ENCODE measurements at places on chromosomes 7 and 10.

DNA sequence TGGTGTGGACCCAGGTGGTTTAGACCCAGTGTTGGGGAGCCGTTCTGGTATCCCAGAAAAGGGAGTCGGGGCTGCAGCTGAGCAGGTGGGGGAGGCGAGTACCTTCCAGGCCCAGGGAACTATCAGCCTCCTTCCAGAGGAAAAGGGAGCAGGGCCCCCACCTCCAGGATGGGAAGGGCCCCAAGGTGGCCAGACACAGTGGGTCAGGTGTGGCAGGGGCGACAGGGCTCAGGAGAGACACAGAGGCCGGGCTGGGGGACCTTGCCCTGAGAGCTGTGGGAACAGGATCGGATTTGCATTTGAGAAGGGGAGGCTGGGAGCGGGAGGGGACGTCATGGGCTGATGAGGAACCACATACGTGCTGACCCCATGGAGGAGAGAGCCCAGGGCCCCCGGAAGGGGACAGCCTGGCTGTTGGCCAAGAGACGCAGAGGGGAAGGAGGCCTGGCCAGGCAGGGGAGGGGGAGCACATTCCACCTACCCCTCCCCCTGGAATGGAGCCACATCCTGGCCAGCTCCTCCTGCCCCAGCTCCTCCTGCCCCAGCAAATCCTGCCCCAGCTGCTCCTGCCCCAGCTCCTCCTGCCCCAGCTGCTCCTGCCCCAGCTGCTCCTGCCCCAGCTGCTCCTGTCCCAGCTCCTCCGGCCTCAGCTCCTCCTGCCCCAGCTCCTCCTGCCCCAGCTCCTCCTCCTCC, 9.7 kb upstream of the TTYH3 start:
- no peak for DNase-seq

DNA sequence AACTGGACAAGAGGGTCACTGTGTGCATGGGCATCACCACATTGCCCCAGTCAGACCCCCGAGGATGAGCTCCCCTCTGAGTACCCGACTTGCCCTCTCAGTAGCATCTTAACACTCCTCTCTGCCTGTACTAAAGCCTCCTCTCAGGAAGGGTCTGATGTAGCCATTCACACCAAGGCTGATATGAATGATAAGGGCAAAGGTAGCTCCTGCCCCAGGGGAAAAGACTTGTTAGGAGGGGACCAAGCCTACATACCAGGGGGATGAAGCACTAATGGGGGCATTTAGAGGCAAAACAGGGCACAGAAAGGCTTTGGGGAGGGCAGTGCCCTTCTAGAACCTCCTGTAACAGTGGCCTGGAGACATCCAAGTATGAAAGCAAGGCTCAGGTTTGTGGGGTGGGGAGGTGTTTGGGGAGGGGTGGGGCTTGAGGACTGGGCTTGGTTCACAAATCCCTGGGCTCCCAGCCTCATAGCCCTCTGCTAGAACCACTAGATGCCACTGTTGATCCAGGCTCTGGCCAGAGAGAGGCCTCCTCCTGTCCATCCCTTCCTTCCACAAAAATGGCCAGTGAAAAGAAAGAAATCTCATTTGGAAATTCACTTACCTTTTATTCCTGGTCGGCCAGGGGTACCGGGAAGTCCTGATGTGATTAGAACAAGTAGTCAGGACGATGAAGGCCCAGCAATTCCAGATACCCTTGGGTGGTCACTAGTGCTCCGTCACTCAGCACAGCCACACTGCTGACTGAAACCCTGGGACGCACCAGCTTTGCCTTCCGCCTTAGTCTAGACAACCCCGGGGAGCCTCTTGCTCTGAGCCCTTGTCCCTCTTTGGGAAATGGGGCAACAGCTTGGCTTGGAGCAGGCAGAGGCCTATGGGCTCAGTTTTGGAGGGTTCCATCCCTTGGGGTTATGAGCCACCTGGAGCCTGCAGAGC, 40.3 kb downstream of the COL17A1 start:
- DNase-seq = no peak

GRCh38 chr10:11154849-11155498, 137.3 kb downstream of the CELF2 start:
- no peak for DNase-seq

- DNase-seq = no peak
These were observed 52.7 kb downstream of the DIP2C start for GRCh38 chr10:636769-637168.

DNA sequence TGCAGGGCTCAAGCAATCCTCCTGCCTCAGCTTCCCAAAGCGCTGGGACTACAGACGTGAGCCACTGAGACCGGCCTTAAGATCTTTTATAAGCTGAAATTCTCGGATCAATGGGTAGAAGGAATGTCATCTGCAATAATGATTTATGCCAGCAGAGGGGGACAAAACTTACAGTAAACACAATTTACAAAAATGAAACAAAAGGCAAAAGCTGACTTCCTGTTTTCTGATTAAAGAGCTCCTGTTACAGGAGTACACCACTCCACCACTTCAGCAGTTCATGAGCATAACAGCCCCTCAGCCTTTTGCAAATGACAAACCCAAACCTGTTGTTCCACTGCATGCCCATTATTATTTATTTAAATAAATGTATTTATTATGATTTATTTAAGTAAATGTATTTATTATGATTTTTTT, 88.5 kb upstream of the ATP6V0A4 start:
- no peak for DNase-seq

DNA sequence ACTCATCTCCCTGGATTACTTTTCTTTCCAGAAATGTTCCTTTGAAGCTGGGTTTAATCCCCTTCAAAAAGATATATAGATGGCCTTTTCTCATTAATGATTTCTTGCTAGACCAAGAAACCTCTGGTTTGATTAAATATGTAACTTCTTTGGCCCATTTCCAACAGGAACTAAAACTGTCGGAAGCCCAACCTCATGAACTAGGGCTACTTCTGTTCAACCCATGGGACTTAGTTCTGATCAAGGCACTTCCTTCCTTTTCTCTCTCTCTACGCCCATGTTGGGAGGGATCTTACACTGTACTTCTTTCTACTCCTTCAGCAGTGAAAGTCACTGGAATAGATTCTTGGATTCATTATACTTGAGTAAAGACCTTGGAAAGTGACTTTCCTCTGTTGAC, 83.6 kb downstream of the TMEM106B start:
- no peak for DNase-seq

- DNase-seq = no peak
These were observed 58.4 kb upstream of the ETV1 start for GRCh38 chr7:14047709-14048399.

- DNase-seq = no peak
These were observed 23.7 kb downstream of the PRKAR2B start for GRCh38 chr7:107068156-107068555.

- DNase-seq = no peak
These were observed 21.7 kb downstream of the SRRM3 start for GRCh38 chr7:76223286-76223972.

DNA sequence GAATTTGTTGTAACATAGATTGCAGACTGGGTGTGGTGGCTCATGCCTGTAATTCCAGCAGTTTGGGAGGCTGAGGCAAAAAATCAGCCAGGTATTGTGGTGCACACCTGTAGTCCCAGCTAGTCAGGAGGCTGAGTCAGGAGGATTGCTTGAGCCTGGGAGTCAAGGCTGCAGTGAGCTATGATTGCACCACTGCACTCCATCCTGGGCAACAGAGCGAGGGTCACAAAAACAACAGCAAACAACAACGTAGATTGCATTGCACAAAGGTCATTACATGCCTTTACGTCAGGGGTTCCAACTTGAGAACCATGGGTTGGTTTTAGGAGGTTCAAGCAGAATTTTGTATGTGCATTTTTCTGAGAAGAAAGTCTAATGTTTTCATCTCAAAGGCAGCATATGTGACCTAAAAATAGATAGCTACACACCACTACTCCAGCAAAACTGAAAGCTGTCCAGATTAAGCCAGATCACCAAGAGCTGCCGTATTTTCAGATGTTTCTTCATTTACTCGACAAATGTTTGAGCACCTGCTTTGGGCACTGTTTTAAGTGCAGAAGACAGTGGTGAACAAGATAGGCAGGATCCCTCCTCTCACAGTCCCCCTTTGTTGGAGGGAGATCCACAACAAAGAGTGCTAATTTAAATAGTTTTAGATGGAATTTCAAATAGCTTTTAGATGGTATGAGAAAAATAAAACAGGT, 28.3 kb upstream of the CYP26C1 start:
- no peak for DNase-seq

DNA sequence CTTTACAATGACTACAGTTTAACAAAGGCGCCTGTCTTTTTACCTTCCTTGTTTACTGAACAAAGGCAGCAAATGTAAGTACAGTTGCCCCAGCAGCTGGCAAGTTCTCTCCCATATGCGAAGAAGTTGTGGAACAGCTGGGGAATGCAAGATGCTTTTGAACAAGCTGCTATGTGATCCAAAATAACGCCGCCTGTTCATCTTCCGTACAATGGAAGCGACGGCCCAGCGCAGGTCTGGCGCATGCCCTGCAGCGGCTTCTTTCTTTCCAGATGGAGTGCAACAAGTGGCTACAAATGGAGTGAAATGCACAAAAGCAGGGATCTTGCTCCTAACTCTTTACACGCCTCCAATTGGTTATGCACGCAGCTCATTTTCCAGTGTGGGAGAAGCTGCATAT, 97.0 kb upstream of the SVIL start:
- DNase-seq = no peak

DNA sequence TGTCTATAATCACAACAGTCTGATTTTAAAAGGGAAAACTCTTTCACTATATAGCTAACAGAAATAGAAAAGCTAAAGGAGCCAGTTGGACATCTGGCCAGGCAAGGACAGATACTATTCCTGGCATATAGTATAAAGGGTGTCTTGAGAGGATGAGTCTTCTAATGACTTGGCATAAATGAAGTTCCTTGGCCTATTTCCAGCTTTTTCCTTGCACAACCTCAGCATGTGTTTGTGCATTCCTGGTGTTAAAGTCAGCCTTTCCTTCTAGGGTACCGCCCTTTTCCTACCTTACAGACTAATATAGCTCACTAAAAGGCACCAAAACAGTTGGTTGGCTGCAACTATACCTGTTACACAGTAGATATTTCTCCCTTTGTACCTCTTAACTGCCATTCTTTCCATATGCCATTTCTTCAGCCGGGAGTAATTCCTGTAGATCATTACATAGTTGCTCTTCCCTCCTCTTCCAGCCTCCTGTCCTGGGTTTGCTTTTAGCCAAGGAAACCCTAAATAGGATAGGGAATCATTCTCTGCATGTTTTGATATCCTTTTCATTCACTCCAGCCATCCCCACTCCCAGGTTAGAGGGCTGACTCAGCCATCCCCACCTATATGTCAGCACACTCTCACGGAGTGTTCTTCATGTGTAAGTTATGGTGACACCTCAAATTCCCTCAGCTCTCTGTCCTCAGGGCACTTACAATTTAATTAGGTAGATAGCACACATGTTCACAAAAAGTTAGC, 102.1 kb upstream of the MDFIC start:
- no peak for DNase-seq

- no peak for DNase-seq
These were observed 50.7 kb downstream of the VIM start for GRCh38 chr10:17278607-17279240.

DNA sequence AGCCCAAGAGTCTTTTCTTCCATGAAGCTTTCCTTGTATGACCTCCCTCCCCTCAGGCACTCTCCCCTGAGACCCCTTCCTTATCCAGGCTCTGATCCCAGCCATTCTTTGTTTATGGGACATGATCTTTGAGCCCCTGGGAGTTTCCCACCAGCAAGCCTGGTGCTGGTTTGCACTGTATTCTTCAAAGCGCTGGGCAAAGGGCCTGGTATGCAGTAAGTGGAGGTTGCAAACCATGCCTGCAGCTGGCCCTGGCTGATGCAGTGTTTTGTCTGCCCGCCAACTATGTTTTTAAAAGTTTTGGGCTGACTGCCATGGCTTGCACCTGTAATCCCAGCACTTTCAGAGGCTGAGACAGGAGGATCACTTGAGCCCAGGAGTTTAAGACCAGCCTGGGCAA, 6.8 kb upstream of the NODAL start:
- DNase-seq = no peak

GRCh38 chr7:36473454-36474282, 84.0 kb downstream of the ANLN start:
- no peak for DNase-seq

DNA sequence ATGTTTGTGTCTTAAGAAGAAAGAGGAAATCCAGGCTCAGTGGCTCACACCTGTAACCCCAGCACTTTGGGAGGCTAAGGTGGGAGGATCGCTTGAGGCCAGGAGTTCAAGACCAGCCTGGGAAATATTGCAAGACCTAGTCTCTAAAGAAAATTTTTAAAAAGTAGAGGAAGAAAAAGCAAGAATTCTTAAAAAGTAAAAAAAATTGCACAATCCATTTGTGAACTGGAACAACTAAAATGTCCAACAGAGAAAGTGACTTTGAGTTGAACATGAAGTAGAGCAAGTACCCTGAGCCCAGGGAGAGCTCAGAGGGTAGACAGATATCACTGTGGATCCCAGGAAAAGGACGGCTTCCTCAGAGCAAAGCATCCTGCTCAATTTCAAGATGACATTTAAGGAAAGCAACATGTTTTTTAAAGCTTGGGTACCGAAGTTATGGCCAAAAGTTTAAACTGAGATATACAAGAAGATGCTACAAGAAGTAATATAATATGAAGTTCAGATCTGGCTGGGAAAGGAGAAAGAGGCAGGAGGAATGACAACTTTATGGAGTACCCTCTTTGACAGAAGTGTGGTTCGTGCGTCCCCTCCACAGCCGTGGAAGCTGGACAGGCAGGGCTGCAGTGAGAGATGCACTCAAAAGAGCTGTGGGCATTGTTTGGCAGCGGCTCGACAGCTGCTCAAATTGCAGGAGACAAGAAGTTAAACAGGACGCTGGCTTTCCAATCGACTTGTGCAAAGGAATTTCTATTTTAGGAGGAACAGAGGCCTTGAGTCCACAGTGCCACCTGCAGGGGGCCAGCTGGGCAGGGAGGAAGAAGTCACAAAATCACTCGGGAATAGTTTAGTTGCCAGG, 201.3 kb downstream of the JCAD start:
- no peak for DNase-seq

GRCh38 chr10:69988094-69988493, 64.6 kb upstream of the MACROH2A2 start:
- no peak for DNase-seq

- no peak for DNase-seq
These were observed 316.5 kb upstream of the PHF14 start for GRCh38 chr7:10657201-10657600.

- DNase-seq = no peak
These were observed 6.1 kb downstream of the RELN start for GRCh38 chr7:103983201-103983977.

GRCh38 chr7:36673703-36674102, 50.6 kb downstream of the AOAH start:
- no peak for DNase-seq

DNA sequence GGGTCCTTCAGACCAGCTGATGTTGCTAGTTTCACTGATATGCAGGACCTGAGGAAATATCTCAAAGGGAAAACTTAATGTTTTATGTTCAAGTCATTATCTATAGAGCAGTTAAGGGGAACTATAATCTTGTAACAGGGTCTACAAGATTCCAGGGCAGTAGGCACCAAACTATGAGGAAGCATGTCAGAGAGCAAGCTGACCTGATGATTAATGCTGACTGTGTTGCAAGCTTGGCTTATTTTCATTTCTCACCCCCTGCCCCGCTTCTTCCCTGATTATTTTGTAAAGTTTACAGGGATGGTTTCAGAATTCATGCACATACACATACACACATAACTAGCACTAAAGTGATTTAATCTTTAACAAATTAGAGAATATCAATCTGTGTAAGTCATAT, 84.3 kb upstream of the CACNA2D1 start:
- DNase-seq = no peak

- DNase-seq = no peak
These were observed 1010.2 kb downstream of the DNAJB9 start for GRCh38 chr7:109579901-109580300.
